GM19239 (cell line): ENCODE measurements at places on chromosomes 7 and 10.

DNA sequence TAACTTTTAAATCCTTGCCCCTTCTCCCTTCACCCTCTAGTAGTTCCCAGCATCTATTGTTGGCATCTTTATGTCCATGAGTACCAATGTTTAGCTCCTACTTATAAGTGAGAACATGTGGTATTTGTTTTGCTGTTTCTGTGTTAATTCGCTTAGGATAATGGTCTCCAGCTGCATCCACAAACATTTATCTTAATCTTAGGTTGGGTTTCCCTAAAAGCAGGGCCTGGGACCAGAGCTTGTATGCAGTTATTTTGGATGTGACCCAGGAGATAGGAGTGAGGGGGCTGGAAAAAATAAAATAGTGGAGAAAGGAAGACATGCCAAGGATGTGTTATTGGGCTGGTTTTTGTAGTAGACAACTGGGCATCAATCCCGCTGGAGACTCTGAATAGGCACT, 571.8 kb downstream of the CCSER2 start:
- no peak for DNase-seq

GRCh38 chr7:93972029-93972725, 32.0 kb downstream of the BET1 start:
- DNase-seq = no peak

GRCh38 chr7:28703037-28703765, 254.9 kb downstream of the TRIL start:
- DNase-seq = no peak

GRCh38 chr10:67171970-67172369, 246.1 kb downstream of the LRRTM3 start:
- DNase-seq = no peak

GRCh38 chr10:62374862-62375710, 917 bp downstream of the ZNF365 start:
- no peak for DNase-seq

GRCh38 chr10:70188768-70189167, 18.5 kb upstream of the SAR1A start:
- no peak for DNase-seq

DNA sequence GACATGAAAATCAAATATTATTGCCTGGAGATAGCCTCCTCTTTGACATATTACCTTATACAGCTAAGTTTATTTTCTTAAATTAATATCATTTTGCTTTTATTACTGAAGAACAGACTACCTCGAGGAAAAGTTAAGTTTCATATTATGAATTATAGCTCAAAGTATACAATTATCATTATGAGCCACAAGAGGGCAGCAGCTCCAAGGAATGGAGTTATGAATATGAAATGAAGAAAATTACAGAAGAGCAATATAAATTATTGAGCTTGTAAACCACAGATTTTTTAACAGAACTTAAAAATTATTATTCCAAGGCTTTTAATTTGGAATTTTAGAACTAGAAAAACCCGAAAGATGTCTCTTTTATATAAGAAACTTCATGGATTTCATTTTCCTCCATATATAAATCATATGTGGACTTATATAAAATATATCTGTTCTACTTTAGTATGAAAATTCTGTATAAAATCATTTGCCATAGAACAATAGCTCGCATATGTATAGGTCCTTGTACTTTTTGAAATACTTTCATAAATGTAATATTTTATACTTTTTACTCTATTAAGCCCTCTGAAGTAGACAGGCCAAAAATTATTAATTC, 40.1 kb downstream of the IQUB start:
- peak; percentile 1 for DNase-seq

- no peak for DNase-seq
These were observed 143.3 kb downstream of the HDAC9 start for GRCh38 chr7:18638594-18639452.

GRCh38 chr10:75513292-75513885, 82.0 kb downstream of the LRMDA start:
- no peak for DNase-seq

DNA sequence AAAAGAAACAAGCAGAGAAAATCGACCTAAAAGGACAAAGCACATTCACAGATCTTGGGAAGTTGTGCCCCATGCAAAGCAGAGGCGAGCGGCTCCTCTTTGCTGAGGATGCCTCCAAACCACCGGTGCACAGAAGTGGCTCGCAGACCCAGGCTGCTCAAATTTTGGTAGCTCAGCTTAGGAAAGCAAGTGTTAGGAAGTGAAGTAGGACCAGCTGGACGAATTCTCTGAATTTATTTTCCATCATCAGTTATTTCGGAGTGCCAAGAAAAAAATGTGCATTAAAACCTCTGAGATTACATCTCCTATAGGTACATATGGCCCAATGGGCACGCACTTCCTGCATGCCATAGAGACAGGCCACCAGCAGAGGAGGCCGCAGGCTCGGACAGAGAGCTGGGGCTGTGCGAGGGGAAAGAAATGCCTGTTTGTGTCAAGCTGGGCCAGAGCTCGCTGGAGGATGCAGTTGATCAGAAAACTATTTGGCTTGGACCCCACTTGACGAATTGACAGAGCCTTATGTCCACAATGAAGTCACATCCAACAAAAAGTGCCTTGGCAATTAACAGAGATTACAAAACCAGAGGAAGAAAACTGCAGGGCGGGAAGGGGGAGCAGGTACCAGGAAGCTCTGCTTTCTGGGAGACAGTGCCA, 122.3 kb upstream of the LYZL2 start:
- peak; percentile 35 for DNase-seq

GRCh38 chr7:57385668-57386067, 64.3 kb upstream of the ZNF716 start:
- no peak for DNase-seq

DNA sequence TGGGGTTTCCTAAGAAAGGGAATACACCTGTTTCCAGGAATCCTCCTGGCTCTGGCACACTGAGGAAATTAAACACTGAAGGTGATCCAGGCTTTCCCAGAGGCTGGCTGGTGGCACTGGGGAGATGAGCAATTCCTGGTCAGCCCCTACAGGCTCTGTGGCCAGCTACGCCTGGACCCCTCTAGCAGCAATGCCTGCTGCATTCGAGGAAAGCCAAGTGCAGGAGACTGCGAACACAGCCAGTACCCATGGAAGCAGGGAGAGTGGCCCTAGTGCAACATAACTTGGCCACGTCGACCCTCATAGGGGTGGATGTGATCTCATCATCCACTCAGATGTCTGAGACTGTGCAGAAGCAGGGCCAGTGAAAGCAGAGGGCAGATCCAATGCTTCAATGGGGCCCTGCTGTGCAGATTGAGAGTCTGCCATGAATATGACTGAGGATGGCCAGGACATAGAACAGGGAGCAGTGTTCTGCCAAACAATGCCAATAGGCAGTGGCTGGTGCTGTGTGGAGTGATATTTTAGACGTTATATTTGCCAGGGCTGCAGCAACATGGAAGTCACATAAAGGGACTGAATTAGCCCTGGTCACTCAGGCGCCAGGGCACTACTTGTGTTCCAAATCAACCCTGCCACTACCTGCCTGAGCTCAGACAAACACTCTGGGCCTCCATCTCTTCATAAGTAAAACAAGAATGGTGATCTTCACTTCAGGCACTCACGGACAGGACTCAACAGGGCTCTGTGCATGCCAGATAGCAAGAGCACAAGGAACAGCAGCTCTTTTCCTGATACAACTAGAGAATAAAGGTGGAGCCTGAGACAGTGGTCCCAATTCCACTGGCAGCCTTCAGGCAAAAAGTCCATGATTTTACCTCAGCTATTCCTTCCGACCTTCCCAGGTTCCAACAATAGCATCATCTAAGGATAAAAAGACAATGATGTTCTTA, 2.4 kb downstream of the ZNF488 start:
- DNase-seq = no peak

- DNase-seq = no peak
These were observed 650.5 kb downstream of the SORCS3 start for GRCh38 chr10:105291571-105291970.

GRCh38 chr7:81516898-81517297, 252.9 kb downstream of the HGF start:
- no peak for DNase-seq

DNA sequence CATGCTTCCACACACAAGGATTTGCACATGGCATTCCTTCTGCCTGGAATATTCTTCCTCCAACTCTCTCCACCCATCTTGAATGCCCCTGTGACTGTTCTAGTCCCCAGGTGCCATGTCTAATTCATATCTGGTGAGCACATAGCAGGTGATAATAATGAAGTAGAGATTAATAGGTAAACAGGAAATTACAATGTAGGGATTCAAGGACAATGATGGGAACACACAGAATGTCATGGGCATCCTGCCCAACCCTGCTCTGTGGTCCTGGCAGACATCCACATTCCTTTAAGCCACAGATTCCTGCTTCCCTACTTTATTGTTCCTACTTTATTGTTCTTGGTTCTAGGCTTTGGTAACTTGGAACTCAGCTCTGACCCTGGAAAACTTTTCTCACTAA, 115.8 kb downstream of the THSD7A start:
- no peak for DNase-seq

DNA sequence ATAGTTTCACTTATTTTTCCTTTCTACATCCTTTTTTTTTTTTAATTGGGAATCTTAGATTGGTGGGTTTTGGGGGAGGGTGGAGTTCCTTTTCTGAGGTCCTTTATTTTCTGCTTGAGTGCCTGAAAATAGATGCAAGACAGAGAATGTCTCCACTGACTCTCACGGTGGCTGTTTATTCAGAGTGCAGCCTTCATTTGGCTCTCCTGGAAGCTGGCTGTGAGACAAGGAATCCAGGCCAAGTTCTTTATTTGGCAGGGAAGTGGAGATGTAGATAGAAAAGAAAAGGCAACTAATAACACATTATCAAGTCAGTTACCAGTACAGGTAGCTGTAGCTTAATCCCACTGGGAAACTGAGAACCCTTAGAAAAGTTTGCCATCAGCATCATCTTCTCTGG, 118.6 kb downstream of the CNTNAP2 start:
- no peak for DNase-seq

DNA sequence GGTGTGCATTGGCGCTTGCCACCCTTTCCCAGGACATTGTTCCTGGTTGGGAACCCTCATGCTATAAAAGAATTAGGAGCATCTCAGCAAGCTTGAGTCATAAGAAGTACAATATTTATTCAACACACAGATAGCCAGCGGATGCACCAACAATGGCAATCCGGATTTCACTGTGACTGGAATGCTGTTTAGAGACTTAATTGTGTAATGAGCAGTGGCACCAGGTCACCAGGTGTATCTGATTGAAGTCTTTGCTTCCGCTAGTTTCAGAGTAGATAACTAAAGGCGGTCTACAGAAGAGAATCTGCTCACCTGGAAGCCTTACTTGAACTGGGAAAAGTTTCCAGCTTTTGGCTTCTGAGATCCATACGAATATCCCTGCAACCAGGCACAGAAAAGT, 772.3 kb upstream of the GHITM start:
- no peak for DNase-seq

DNA sequence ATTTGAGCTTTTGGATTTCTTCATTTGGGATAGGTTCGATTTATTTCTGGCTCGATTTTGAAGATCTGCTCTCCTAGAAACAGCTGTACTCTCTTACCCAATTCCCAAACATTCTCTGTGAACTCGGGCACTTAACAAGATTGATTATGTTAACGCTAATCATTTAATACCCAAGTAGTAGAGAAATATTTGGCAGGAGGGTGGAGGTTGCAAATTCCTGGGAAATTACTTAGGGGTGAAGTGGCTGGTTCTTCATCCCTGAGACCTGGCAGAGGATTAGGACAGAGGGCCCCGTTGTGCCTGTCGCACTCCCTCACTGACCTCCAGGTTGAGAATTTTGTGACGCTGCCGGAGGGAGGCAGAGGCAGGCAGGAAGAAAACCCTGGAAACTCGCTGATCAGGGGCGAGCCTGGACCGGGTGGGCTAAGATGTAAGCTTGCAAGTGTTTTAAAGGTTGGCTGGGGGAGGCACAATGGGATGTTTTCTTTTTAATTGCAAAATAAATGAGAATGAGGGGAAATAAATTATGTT, 182.6 kb downstream of the TCF7L2 start:
- no peak for DNase-seq

DNA sequence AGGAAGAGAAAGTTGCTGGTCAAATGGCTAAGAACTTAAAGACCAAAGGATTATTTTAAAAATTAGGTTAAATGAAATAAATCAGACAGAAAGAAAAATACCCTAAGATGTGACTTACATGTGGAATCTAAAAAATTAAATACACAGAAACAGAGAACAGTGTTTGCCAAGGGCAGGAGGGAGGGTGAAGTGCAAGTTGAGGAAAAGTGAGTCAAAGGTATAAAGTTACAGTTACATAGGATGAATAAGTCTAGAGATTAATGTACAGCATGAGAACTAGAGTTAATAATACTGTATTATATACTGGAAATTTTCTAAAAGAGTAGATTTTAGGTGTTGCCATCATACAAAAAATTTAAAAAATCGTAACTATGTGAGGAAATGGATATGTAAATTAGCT, 146.3 kb downstream of the MDFIC start:
- DNase-seq = no peak

- no peak for DNase-seq
These were observed 57.0 kb downstream of the KAT6B start for GRCh38 chr10:74883428-74883827.
